Activated naive CD8-positive, alpha-beta T cell treated with anti-CD3 and anti-CD28 coated beads, Interleukin-2, amount 10 ng/mL, durations not matched to agents 7 days and 5 days (primary cell): ENCODE measurements at places on chromosomes 11 and 22. TPM values are rescaled to one million over a fixed set of nuclear protein-coding genes. Genes with fewer than 3 reads are reported as not detected.

Gene SPI1
- 3.5 TPM for total RNA-seq

DNA sequence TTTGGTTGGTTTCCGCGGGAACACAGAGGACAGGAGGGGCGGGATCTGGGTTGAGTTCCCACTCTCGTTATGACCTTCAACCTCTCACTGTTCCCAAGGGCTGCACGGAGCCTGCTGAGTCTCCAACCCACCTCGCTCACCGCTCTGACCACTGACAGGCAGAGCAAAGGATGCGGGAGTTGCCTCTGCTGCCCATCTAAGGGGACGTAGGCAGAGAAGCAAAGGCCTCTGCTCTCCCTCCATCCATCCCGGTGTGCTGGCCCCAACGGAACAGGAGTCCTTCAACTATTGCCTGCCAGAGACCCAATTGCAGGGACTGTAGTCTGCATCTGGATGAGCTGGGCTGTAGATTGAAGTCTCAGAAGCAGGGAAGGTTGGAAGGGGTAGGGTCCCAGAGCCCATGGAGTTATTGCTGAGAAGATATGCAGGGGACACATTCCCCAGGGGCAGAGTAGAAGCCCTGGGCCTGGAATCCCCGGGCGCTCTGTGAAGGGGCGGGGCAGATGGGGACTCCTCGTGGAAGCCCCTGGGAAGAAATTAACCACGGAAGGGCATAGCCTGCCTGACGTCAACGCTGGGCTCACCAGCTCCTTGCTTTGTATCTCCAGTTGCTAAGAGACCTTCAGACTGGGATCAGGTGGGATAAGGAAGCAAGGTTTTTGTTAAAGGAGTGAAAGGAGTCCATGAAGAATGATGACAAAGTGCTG lies 12.7 kb upstream of the FXYD2 start:
- no peak for DNase-seq

DNA sequence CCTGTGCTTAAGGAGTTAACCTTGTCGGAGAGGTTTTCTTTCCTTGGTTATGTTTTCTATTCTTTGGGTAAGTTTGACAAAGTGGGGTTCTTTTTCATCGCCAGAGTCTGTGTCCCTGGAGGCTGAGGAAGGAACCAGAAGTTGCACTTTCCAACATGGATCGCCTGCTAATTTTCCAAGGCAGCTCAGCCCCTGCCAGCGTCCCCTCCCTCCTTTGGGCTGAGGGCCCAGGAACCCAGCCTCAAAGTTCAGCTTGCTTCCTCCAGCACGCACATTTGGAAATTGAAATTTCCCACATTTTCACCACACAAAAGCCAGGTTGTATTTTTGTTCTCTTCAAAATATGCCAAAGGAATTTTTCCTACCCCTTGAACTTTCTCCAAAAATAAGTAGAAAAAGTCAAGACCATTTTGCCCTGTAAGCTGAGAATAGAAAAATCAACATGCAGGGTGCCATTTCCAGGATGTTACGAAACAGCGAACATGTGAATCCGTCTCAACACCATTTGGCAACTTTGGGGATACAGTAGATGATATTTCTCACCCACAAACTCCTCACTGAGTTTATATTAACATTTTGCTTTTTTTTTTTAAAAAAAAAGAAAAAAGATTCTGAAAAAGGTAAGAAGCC lies 343.5 kb downstream of the TENM4 start:
- DNase-seq, result no peak

DNA sequence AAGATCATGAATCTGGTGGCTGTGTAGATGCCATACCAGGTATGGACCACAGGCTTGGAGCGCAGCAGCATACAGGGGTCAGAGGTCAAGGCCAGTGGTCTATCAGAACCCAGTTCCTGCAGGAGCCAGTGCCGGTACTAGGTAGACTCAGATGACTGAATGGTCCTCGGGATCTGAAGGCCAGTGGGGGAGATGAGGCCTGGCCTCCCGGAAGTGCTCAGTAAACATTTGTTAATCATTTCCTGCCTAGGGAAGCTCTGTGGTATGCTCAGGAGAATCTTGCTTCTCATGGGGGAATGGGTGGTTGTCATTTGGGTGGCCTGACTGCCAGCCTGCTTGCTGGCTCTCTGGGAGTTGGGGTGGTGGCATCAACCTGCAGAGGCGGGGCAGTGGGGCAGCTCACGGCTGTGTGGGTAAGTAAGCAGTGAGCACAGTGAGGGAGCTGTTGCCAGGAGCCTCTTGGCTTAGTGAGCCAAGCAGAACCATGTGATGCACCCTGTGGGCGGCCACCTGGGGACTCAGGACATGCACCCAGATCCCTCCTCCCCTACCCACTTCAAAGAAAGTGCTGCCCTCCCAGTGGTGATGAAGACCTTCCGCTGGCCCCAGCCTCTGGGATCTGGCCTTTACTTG lies 33.0 kb downstream of the PTPRJ start:
- DNase-seq, result peak; percentile 57

DNA sequence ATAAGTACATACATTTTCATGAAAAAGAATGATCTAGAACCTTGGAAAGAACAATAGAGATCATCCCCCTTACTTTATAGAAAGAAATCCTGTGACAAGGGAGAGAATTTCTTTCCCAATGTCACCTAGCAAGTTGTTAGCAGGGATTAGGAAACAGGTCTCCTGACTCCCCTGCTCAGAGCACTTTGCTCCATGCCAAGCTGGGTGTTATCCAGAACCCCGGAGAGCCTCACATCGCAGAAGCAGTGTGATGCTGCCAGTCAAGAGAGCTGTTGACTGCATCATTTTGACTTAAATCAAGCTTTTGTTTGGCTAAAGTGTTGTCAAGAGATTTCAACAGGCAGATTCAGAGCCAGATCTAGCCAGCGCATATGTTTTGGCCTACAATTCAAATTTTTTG lies 3.6 kb upstream of the RRAS2 start:
- no peak for DNase-seq

- DNase-seq, result no peak
These were observed 17.1 kb upstream of the BDNF start for GRCh38 chr11:27717377-27717776.

DNA sequence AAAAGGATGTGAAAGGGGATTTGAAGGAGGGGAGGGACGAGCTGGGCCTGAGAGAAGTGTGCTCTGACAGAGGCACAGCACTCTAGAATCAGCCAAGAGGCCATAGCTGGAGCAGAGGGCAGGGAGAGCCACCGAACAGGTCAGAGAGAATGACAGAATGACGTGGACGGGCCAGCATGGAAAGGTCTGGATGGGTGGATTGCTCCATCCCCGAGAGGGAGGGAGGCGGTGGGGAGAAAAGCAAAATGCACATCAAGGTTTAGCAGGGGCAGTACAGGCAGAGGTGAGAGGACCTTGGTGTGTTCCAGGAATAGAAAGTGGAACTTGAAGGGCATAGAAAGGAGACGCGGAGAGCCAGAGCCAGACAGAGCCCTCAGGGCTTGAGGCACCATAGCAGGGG lies 6.9 kb downstream of the PMM1 start:
- no peak for DNase-seq

- no peak for DNase-seq
These were observed 59.8 kb downstream of the OSBP2 start for GRCh38 chr22:30754521-30754920.

- no peak for DNase-seq
These were observed 187.1 kb downstream of the BRD1 start for GRCh38 chr22:49640366-49641095.

DNA sequence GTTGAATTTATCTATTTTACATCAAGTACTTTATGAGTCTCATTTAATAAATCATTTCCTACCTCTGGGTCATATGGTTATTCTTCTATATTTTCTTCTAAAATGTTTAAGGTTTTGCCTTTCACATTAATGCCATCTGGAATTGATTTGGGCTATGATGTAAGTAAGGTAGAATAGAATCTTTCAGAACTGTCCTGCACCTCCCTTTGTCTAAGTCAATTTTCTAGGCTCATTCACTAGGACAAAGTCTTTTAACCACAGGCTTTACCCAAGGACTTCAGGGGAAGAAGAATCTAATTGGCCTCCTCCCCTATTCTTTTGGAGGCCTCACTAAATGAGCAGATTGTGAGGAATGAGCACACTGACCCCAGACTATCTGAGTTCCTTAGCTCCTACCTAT lies 146.0 kb downstream of the BBOX1 start:
- no peak for DNase-seq

DNA sequence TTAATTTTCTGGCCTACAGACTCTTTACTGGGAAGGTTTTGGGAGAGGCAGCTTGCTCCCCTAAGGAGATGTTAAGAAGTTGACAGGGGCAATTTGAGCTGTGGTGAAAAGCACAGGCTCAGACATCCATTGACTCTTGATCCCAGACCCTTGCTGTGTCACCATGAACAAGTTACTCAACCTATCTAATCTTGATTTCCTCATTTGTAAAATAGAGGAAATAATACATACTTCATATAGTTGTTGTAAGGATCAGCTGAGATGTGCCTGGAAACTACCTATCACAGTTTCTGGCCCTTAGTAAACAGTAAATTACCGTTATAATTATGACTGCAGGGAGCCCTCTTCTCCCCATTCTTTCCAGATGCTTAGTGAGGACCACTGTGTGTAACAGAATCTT lies 16.6 kb upstream of the SCGB1D4 start:
- DNase-seq, result no peak

Gene F2
- not detected for total RNA-seq

DNA sequence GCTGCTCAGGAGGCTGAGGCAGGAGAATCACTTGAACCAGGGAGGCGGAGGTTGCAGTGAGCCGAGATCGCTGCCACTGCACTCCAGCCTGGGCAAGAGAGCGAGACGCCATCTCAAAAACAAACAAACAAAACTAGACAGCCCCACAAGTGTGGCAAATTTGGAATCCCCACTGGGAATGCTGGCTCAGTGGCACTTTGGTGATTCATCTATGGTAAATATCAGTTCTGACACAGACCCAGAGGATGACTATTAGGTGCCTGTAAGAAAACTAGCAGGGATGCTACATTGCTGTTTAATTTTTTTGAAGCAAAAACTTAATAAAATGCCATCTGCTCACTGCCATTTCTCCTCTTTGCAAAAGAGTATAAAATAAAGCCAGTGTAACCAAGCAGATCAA lies 107.9 kb downstream of the NAT10 start:
- no peak for DNase-seq

GRCh38 chr22:46970411-46971098 lies 208.1 kb downstream of the TBC1D22A start:
- DNase-seq, result no peak

- DNase-seq, result no peak
These were observed 12.3 kb upstream of the MPEG1 start for GRCh38 chr11:59225017-59225416.

Gene SLC43A3
- total RNA-seq, result 67.8 TPM

Gene FERMT3
- total RNA-seq, result 231 TPM

- DNase-seq, result no peak
These were observed 3.3 kb downstream of the IL10RA start for GRCh38 chr11:117989351-117990102.

DNA sequence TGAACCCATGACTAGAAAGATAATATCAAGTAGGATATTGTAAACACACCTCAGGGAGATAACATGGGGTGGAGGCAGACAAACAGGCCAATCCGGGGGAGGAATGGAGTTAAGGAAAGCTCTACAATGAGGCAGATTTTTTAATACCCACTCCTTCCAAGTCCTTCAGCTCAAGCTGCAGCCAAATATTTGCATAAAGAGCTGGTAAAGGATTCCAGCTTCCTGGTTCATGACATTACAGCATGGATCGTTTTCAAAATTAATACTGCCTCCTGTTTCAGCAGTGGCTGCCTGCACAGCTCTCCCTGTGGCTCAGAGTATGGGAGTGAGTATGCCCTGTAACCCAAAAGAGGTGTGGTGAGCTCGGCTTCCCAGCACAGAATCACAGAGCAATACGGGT lies 5.1 kb downstream of the POU2AF3 start:
- no peak for DNase-seq

- no peak for DNase-seq
These were observed 3.0 kb downstream of the NCR3LG1 start for GRCh38 chr11:17354601-17354991.

GRCh38 chr11:97909614-97910399 lies 1110.9 kb upstream of the CNTN5 start:
- no peak for DNase-seq
